SK-N-SH (cell line): ENCODE measurements at places on chromosomes 1 and 21. TPM values are rescaled to one million over a fixed set of nuclear protein-coding genes. Genes with fewer than 3 reads are reported as not detected.

DNA sequence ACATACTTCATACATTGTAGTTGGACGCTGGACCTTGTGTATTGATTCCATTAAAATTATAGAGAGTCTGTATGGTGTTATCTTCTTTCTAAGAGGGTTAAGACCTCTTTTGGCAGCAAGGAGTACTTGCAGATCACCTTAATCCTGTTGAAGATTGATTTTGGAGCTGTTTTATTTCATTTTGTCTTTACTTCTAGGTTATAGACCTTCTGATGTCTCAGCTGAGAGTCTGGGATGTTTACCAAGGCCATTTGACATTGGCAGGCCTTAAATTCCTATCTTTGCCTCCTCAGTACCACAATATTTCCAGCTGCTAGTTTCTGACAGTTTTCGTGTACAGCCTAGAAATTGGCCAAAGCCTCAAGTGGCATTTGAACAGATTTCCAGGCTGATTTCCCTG lies 338.0 kb downstream of the LMO4 start:
- no peaks in the 10 kb centered on the region for H3K27me3 ChIP-seq
- H3K4me3 ChIP-seq: no peak overlapping the region
- no peak for DNase-seq
- H3K27ac ChIP-seq: no peak overlapping the region
- H3K4me1 ChIP-seq: no peaks in the 10 kb centered on the region

DNA sequence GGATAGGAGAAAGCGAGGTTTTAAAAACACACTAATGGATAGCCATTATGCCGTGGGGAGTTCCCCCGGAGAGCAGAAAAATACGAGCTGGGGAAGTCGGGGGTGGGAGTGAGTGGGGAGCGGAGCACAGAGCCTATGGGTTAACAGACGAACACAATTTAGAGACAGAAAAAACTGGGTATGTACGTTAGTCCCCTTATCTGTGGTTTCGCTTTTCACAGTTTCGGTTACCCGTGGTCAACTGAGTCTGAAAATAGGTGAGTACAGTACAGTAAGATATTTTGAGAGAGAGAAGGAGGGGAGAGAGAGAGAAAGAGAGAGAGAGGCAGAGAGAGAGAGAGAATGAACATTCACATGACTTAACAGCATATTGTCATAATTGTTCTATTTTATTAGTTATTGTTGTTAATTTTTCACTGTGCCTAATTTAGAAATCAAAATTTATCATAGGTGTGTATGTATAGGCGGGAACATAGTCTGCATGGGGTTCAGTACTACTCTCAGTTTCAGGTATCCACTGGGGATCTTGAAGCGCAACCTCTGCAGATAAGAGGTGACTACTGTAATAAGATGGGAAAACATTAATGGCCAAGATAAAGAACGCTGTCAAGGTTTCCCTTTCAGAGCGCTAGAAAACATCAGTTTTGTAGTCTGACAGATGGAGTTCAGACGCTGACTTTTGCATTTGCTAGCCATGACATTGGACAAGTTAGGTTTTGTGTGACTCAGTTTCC lies 125.6 kb upstream of the LMO4 start:
- DNase-seq: no peak
- H3K27ac ChIP-seq: no peak overlapping the region
- no peaks in the 10 kb centered on the region; the same call in 1 of the 2 replicates for H3K4me1 ChIP-seq
- no peaks in the 10 kb centered on the region for H3K36me3 ChIP-seq

DNA sequence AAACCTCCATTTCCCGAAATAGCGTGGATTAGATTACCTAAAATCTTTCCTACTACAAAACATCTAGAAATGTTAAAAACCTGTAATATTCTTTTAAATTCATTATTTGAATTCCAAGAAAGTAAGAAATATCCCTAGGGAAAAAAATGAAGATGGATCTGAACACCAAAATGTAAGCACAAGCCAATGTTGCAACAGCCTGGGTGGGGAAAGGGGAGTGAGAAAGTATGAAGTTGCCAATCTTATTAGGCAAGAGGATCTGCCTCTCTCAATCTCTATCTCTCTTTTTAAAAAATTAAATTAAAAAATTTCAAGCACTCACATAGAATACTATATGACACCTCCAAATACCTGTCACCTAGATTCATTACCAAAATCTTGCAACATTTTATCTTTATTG lies 74.9 kb upstream of the IRF2BP2 start:
- no peaks in the 10 kb centered on the region for H3K36me3 ChIP-seq
- H3K4me3 ChIP-seq: no peak overlapping the region
- H3K27me3 ChIP-seq: no peaks in the 10 kb centered on the region
- H3K4me1 ChIP-seq: no peaks in the 10 kb centered on the region
- DNase-seq: no peak

DNA sequence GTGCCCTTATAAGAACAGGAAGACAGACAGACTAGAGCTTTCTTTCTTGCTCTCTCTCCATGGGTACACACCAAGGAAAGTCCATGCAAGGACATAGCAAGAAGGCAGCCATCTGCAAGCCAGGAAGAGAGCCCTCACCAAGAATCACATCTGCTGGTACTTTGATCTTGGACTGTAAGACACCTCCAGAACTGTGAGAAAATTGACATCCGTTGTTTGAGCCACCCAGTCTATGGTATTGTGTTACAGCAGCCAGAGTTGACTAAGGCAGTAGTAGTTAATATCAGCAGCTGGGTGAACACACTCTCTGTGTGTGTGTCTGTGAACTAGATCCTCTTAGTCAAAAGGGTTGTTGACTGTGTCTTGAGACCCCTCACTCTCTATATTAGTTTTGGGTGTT lies 53.8 kb upstream of the PPP2R5A start:
- no peak for DNase-seq
- no peak overlapping the region for H3K4me3 ChIP-seq
- H3K27ac ChIP-seq: no peak overlapping the region

GRCh38 chr1:36023098-36023769 lies 60.7 kb upstream of the TEKT2 start:
- peaks cover 57% of the 10 kb centered on the region for H3K36me3 ChIP-seq
- no peak overlapping the region for H3K4me3 ChIP-seq
- peaks cover 10% of the 10 kb centered on the region for H3K4me1 ChIP-seq

DNA sequence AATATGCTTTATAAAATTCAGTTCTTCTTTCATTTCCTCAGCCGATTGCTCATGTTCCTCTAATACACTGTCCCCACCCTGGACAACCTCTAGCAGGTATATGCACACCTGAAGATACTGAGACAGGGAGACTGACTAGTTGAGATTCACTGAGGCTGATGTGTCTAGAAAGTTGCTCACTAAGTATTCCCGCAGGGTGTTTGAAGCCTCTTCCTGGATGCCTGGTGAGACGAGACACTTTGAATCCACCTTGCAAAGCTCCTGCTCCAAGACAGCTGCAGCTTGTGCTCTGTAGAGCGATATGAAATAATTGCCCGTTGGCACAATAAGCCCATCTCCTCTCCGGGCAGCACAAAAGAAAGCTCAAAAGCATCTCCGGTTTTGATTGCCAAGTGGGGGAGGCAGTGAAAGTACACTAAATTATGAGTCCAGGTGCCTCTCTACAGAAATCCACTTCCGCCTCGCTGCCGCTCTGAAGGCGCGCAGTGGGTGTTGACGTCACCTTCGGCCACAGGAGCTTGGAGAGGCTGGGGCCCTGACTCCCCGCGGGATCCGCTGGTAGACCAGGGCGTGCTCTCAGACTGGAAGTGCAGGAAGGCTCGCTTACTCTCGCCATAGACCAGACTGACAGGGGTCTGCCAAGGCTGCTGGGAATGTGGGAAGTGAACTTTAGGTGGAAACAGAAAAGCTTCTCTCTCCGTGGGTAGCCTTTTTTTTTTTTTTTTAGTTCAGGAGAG lies 46.3 kb downstream of the GPA33 start:
- H3K36me3 ChIP-seq: no peaks in the 10 kb centered on the region
- peaks cover 5% of the 10 kb centered on the region; the same call in 1 of the 2 replicates for H3K4me1 ChIP-seq
- no peaks in the 10 kb centered on the region; the same call in 1 of the 2 replicates for H3K27me3 ChIP-seq
- no peak overlapping the region for H3K27ac ChIP-seq
- peak overlapping the region; percentile 45 for H3K4me3 ChIP-seq

DNA sequence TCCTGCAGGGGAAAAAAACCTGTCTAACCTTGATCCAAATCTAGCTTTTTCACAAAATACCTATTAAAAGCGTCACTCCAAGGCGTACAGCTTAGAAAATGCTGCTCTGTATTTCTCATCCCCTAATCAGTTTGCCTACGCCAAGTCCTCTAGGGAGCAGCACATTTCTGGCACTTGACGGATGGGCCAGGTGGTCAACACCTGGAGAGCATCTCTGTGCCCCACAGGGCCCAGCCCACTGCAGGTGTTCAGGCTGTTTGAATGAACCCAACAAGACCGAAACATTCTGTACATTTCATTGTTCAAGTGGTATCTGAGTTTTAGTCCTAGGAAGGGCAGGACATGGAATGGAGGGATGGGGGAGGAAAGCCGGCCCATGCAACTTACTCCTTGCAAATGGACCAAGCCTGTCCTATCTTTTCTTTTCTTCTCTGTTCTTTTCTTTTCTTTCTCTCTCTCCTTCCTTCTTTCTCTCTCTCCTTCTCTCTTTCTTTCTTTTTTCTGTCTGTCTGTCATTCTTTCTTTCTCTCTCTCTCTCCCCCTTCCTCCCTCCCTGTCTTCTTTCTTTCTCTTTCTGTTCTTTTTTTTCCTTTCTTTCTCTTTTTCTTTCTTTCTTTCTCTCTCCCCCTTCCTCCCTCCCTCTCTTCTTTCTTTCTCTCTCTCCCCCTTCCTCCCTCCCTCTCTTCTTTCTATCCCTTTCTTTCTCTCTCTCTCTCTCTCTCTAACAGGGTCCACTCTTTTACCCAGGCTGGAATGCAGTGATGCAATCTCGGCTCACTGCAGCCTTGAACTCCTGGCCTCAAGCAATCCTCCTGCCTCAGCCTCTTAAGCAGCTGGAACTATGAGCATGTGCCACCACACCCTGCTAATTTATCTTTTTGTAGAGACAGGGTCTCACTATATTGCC lies 29.1 kb downstream of the IGFN1 start:
- no peak overlapping the region for H3K4me3 ChIP-seq
- H3K27ac ChIP-seq: no peak overlapping the region
- no peak for DNase-seq
- no peaks in the 10 kb centered on the region for H3K36me3 ChIP-seq
- peaks cover 3% of the 10 kb centered on the region; the same call in 1 of the 2 replicates for H3K4me1 ChIP-seq

DNA sequence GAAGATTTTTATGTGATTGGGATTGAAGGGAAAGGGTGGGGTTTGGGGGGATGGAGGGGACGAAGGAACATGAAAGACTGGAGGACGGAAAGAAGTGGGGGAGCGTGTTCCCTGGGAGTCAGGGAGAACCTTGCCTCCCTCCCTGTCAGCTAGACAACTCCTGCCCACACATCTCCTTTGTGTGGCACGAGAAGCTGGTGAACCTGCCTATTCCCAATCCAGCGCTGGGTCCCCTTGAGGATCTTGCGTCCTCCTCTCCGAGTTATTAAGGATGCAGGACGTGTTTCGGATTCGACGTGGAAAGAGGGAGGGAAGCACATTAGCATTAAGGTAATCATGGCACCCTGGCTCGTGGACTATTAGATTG lies 1.4 kb downstream of the LRRC7 start:
- H3K27me3 ChIP-seq: peaks cover 28% of the 10 kb centered on the region
- H3K36me3 ChIP-seq: no peaks in the 10 kb centered on the region
- H3K27ac ChIP-seq: no peak overlapping the region
- peak overlapping the region; percentile 23; the same call in 1 of the 2 replicates for H3K4me3 ChIP-seq
- DNase-seq: peak; percentile 13

GRCh38 chr1:95438218-95438948 lies 204.4 kb downstream of the RWDD3 start:
- no peaks in the 10 kb centered on the region for H3K36me3 ChIP-seq
- peak overlapping the region; percentile 51 for H3K27ac ChIP-seq
- no peaks in the 10 kb centered on the region for H3K27me3 ChIP-seq
- H3K4me1 ChIP-seq: peaks cover 5% of the 10 kb centered on the region
- H3K4me3 ChIP-seq: no peak overlapping the region

DNA sequence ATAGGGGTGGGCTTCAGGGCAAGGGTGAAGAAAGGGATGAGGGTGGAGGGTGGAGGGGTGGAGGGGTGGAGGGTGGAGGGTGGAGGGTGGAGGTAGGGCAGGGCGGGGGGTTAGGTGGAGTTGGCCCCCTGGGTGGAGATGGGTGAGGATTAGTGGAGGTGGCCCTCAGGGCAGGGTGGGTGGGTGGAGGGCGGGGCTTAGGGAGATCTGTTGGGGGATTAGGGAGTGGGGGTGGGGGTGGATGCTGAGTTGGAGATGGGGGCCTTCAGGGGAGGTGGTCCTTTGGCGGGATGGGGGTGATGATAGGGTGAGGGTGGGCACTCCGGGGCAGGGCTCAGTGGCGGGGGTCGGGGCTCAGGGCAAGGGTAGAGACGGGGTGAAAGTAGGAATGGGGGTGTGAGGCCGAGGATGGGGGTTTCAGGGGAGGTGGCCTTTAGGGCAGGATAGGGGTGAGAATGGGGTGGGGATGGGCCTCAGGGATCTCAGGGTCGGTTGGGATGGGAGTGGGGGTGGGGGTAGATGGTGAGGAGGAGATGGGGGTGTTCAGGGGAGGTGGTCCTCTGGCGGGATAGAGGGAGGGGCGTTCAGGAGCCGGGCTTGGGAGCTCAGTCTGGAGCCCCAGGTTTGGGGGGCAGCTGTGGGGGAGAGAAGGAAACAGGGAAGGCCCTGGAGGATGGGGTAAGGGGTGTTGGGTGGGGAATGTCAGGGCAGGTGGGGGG lies 800 bp upstream of the DNMT3L start:
- no peak overlapping the region for H3K4me3 ChIP-seq

GRCh38 chr21:38067086-38067739 lies 151.0 kb upstream of the KCNJ6 start:
- no peak for DNase-seq
- H3K4me3 ChIP-seq: no peak overlapping the region
- no peak overlapping the region for H3K27ac ChIP-seq
- no peaks in the 10 kb centered on the region for H3K36me3 ChIP-seq

GRCh38 chr1:235441159-235441685 lies 63.0 kb downstream of the B3GALNT2 start:
- no peaks in the 10 kb centered on the region for H3K27me3 ChIP-seq
- peak overlapping the region; percentile 78; the same call in 1 of the 2 replicates for H3K27ac ChIP-seq
- peaks cover 11% of the 10 kb centered on the region; the same call in 1 of the 2 replicates for H3K4me1 ChIP-seq
- no peak for DNase-seq

GRCh38 chr1:20115479-20115878 lies 3.9 kb downstream of the PLA2G2D start:
- no peaks in the 10 kb centered on the region; the same call in 1 of the 2 replicates for H3K27me3 ChIP-seq
- no peaks in the 10 kb centered on the region for H3K36me3 ChIP-seq
- H3K27ac ChIP-seq: no peak overlapping the region
- no peaks in the 10 kb centered on the region for H3K4me1 ChIP-seq
- DNase-seq: no peak
- H3K4me3 ChIP-seq: no peak overlapping the region

DNA sequence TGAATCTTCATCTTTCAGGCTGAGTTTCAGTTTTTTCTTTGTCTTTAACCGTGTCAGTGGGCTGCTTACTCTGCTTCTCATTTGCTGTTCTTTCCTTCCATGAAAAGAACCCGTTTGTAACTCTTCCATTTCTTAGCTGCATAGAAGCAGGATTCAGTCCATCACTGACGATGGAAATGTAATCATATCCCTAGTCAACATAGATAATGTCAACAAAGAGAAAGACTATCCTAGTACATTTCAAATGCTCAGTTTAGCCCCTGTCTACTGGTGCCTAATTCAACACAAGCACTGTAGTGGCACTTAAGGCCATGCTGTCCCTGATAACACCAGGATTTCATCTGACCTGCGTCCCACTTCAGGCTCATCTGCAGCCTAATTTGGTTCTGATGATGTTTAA lies 376 bp downstream of the GBP1 start:
- no peaks in the 10 kb centered on the region for H3K27me3 ChIP-seq
- H3K4me1 ChIP-seq: no peaks in the 10 kb centered on the region; the same call in 1 of the 2 replicates
- peaks cover 9% of the 10 kb centered on the region for H3K36me3 ChIP-seq
- H3K27ac ChIP-seq: peak overlapping the region; percentile 55; the same call in 1 of the 2 replicates
- DNase-seq: no peak

NHLH1 gene
- polyA plus RNA-seq: 0.16 and 0.18 TPM in 2 replicates

OR2M2 gene
- not detected in 2 replicates for polyA plus RNA-seq

CYP4B1 gene
- polyA plus RNA-seq: not detected in 2 replicates

ZBED6 gene
- polyA plus RNA-seq: 2.5 and 3.2 TPM in 2 replicates

CFAP107 gene
- not detected in 2 replicates for polyA plus RNA-seq

GPR3 gene
- polyA plus RNA-seq: 5.8 and 6.0 TPM in 2 replicates

OR10Z1 gene
- not detected in 2 replicates for polyA plus RNA-seq

OR2W3 gene
- 0.13 TPM in 1 of 2 replicates, not detected in the other for polyA plus RNA-seq
